Activated naive CD8-positive, alpha-beta T cell treated with anti-CD3 and anti-CD28 coated beads, Interleukin-2, amount 10 ng/mL, durations not matched to agents 7 days and 5 days (primary cell): ENCODE measurements at places on chromosomes 1 and 21. TPM values are rescaled to one million over a fixed set of nuclear protein-coding genes. Genes with fewer than 3 reads are reported as not detected.
A peak's percentile ranks its signal among the peaks of the same experiment; 100 is the strongest.

Gene CTSK
- 6.7 TPM for total RNA-seq

GRCh38 chr1:215780139-215780538 is 213.0 kb downstream of the KCTD3 start:
- no peak overlapping the region for H3K27ac ChIP-seq
- no peak overlapping the region for H3K4me3 ChIP-seq
- no peaks in the 10 kb centered on the region for H3K4me1 ChIP-seq
- H3K36me3 ChIP-seq, result no peaks in the 10 kb centered on the region
- no peak for DNase-seq

DNA sequence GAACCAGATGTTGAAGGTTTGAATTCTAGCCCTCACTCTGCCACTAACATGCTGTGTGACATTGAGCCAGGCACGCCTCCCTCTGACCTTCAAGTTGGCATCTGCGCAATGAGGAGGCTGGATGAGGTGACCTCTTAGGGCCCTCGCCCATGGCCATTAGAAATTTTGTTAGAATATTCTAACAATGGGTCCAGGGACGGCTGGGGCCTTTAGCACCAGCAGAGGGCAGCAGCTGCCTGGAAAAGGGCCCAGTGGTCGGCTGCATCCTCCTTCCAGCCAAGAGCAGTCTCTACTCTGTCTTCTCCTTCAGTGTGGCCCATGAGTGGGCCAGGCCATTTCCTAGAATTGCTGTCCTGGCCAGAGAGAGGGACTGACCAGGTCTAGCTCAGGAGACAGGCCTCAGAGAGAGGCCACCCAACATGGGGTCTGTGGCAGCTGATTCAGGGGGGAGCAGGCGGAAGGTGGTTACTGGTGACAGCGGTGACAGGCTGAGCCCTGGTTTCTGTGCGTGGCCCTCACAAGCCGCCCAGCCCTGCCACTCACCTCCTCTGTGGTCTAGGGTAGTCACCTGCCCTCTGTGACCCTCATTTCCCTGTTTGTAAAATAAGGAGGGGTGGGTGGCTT is 101.3 kb upstream of the ACTL8 start:
- no peaks in the 10 kb centered on the region for H3K27me3 ChIP-seq
- no peaks in the 10 kb centered on the region for H3K4me1 ChIP-seq
- H3K36me3 ChIP-seq, result no peaks in the 10 kb centered on the region
- DNase-seq, result peak; percentile 45
- no peak overlapping the region for H3K4me3 ChIP-seq

Gene MROH9
- total RNA-seq, result not detected

DNA sequence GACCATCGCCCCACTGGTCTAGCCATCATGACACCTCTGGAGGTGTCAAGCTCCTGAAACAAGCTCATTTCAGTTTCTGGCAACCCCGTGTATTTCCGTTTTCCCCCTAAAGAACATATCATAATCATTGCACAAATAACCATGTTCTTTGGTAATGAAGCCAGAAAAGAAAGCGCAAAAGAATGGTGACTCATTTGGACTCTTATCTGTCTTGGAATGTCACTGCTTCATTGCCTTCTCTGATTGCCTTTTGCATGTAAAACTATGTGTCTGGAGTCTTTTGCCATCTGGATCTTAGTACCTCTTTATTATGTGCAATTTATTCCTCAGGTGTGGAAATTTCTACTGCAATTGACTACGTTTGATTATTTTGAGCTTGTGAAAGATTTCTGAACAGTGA is 110.5 kb downstream of the COLGALT2 start:
- no peaks in the 10 kb centered on the region for H3K4me1 ChIP-seq
- no peak overlapping the region for H3K27ac ChIP-seq
- no peak for DNase-seq
- H3K4me3 ChIP-seq, result no peak overlapping the region
- peaks cover 3% of the 10 kb centered on the region for H3K27me3 ChIP-seq

GRCh38 chr1:151277249-151277648 is 4.8 kb upstream of the ZNF687 start:
- H3K27ac ChIP-seq, result no peak overlapping the region
- peaks cover 8% of the 10 kb centered on the region for H3K36me3 ChIP-seq
- H3K4me3 ChIP-seq, result no peak overlapping the region
- no peaks in the 10 kb centered on the region for H3K27me3 ChIP-seq
- no peak for DNase-seq
- H3K4me1 ChIP-seq, result peaks cover 8% of the 10 kb centered on the region

Gene SEC16B
- 0.26 TPM for total RNA-seq

DNA sequence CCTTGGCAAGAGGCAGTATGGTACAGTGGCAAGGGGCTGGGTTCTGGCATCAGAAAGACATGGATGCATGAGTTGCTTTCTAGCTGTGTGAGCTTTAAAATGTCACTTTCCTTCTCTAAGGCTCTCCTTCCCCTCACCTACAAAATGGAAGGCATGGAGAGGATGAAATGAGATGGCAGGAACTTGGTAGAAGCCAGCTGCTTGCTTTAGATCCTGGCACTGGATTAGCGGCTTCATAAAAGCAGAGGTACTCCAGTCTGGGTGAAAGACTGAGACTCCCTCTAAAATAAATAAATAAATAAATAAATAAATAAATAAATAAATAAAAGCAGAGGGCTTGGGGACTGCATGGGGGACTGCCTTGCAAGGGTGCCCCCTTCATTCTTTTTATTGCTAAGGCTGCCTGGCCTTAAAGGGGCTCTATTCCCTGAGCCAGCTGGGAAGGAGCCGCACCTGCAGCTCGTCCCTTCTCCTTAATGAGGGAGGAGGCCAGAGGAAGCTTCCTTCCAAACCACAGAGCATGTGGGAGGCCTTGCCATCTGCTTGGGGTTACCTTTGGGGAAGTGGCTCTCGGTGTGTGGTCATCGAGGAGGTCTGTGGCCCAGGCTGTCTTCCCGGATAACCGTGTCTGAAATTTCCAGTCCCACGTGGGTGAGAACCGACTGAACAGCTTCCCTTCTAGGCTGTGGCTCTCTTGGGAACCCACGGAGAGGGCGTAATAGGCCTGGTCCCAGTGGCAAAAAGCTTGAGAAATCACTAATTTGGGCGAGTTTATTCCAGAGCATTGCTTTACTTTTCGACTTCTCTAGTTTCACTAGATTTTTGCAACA is 2.0 kb upstream of the ATP13A2 start:
- no peak for DNase-seq
- H3K36me3 ChIP-seq, result peaks cover 4% of the 10 kb centered on the region
- H3K4me1 ChIP-seq, result peaks cover 20% of the 10 kb centered on the region
- H3K4me3 ChIP-seq, result peak overlapping the region; percentile 1
- no peak overlapping the region for H3K27ac ChIP-seq

Gene CFHR1
- total RNA-seq, result not detected

DNA sequence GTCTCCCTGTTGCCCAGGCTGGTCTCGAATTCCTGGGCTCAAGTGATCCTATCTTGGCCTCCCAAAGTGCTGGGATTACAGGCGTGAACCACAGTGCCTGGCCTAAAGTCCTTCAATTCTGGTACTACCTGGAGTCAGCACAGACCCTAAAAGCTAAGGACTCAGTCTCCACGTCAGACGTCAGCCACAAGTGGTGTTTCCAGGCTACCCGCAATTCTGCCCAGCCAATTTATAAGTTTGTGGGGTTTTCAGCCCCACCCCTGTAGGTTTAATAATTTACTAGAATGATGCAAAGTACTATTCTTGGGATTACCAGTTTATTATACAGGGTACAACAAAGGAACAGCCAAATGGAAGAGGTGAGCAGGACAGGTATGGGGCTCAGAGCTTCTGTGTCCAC is 10.6 kb upstream of the DIP2A start:
- H3K27ac ChIP-seq, result no peak overlapping the region
- H3K27me3 ChIP-seq, result no peaks in the 10 kb centered on the region
- H3K36me3 ChIP-seq, result peaks cover 61% of the 10 kb centered on the region
- peaks cover 7% of the 10 kb centered on the region for H3K4me1 ChIP-seq
- no peak overlapping the region for H3K4me3 ChIP-seq
- DNase-seq, result no peak

Gene ANGPTL3
- not detected for total RNA-seq

GRCh38 chr1:97467445-97467844 is 453.4 kb downstream of the DPYD start:
- no peak overlapping the region for H3K4me3 ChIP-seq
- no peaks in the 10 kb centered on the region for H3K4me1 ChIP-seq
- H3K27me3 ChIP-seq, result no peaks in the 10 kb centered on the region
- DNase-seq, result no peak
- H3K27ac ChIP-seq, result no peak overlapping the region
- H3K36me3 ChIP-seq, result peaks cover 7% of the 10 kb centered on the region

DNA sequence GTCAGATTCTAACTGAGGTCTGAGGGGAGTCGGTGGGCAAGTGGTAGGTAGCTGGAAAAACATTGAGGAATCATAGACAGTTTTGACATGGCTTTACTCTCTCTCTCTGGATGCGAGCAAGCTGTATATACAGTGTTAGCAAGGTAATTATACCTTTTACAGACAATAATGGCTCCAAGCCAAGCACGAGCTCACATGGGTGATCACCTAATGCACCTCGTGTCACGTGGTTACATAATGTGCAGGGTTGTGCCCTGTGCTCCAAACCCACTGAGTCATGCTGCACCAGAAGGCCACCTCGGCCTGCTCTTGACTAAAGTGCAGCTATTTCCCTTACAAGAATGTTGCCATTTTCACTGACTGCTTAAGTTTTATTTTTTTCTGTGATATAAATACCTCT is 7.6 kb upstream of the CLCA2 start:
- H3K36me3 ChIP-seq, result no peaks in the 10 kb centered on the region
- H3K27ac ChIP-seq, result no peak overlapping the region
- H3K4me1 ChIP-seq, result peaks cover 2% of the 10 kb centered on the region
- H3K4me3 ChIP-seq, result no peak overlapping the region
- peaks cover 1% of the 10 kb centered on the region for H3K27me3 ChIP-seq
